ENCODE measurements at places on chromosomes 1 and 21.

DNA sequence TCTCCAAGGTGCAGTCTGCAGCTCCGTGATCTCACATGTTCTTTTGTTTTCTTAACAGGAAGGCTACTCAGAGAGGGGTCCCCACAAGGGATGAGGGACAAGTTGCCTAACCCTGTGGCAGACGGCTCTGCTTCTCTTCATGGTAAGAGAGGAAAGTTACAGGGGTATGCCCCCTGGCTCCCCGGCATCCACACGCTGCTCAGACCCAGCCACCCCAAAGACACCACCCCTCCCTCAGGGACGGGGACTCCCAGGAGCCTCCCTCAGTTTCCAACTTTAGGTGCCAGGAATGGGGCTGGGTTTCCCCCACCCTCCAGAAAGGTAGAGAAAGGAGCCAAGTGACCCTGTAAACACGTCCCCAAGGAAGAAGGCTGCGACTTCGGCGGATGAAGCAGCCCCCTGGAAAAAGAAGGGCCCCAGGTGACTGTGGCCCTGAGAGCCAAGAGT is 19.7 kb downstream of the OPTC start:
- DNase-seq = no peak

- DNase-seq = no peak
Observed at GRCh38 chr1:13751458-13751871, 51.5 kb downstream of the PRDM2 start.

DNA sequence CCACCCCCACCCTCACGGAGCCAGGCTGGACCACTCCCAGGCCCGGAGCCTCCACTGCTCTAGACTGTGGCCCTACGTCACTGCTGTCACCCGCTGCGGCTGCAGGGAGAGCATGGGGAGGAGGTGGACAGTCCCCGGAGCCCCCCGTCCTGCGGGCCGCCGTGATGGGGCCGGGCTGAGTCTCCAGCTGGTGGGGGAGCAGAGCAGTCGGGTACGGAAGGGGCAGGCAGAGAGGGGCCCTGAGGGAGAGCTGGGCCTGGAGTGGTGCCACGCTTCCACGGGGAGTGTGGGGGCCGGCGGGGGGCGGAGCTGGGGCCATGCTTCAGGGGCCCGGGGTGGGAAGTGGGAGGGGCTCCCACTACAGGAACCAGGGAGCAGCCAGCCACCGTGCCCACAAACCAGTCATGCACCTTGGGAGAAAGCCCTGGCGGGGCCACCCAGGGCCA is 98.9 kb upstream of the KCNK1 start:
- DNase-seq = no peak

DNA sequence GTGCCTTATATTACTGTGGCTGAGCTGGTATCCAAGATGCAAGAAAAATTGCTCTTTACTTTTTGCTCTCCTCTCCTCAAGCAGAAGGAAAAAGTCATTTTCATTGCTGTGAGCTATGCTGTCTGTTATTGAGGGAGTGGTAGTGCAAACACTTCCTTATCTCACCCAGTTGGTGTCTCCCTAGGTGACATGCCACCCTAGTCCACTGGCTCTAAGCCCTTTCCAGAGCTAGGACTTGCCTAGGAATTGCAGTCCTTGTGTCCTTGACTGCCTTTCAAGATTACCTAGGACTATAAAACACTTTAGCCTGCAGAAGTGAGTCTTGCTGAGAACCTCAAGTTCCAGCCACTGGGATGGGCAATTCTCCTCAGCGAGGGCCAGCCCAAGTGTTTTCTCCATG is 458.3 kb downstream of the MRPL39 start:
- no peak for DNase-seq

- peak; percentile 78 for DNase-seq
Observed at GRCh38 chr1:22641906-22642636, 1.4 kb upstream of the C1QC start.

- DNase-seq = peak; percentile 63
Observed at GRCh38 chr1:199272139-199272544, 633.3 kb downstream of the PTPRC start.

DNA sequence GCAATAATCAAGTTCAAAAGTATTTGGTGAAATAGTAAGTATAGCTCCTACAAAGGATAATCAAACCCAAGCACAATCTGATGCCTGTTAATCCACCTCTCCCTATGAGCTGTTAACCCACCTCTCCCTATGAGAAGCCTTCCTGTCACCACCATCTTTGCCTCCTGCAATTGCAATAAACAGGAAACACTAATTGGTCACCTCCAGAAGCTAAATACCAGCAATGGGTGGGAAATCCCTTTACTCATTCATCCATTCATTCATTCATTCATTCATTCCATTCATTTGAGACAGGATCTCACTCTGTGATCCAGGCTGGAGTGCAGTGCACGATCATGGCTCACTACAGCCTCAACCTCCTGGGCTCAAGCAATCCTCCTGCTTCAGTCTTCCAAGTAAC is 132.8 kb downstream of the RERE start:
- DNase-seq = no peak

GRCh38 chr1:238187575-238187949 is 296.8 kb upstream of the ZP4 start:
- no peak for DNase-seq

DNA sequence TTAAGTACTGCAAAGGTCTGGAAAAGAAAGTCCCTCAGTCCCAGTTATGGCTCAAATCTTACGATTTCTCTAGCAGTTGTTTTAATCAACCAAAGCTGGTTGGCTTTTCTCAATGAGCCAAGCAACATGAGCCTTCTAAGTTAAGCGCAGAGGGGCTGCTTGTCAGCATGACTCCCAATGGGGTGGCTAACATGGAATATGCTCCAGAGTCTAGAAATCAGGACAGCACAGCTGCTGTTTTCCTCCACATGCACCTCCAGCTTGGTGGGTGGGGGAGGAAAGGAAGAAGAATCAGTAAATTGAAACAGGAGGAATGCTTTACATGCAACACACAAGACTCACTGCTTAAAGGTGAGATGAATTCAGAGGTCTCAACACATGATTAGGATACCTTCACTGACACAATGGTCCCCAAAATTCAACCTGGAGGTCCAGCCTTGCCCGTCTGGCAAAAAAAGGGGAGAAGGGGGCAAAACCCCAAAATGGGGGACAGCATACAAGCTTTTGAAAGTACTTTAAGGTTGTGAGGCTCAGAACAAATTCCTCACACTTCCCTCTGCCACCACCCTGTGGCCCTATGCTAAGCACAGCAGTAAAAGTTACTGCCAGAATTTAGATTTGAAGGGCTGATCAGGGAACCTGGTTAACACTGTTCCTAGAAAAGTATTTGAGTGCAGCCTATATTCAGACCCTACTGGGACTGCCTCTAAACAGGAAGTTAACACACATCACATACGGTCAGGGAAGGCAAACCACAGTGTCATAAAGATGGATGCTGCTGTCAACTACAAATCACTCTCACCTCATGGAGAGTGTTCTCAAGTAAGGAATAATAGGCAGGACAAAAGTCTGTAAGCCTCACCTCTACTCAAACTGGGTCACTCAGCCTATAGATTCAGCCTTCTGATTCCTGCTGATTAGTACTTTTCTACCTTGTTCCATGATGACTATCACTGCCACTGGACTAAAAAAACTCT is 2.6 kb downstream of the GATAD2B start:
- DNase-seq = peak; percentile 5

GRCh38 chr1:178038372-178038771 is 55.5 kb upstream of the RASAL2 start:
- no peak for DNase-seq

GRCh38 chr21:26307640-26308039 is 137.1 kb upstream of the APP start:
- DNase-seq = no peak

DNA sequence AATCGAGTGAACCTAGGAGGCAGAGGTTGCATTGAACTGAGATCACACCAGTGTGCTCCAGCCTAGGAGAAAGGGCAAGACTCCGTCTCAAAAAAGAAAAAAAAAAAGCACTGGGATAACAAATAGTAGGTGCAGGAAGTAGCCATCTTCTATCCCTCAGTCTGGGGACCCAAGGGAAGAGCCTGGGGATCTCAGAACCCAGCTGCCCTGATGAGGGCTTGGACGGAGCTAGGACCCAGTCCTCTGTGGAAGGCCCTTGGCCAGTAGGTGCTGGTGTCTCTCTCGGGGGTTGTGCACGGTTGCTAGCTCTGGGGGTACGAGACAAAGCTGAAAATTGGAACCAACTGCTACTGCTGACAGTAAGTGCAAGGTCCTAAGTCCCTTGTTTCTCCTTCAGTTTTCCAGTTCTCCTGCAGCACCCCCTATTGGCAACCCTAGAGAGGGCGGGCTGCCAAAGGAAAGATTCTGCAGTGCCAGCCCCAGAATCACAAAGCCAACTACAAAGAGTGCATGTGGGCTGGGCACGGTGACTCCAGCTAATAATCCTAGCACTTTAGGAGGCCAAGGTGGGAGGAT is 57.6 kb upstream of the KIF1B start:
- DNase-seq = peak; percentile 15

GRCh38 chr1:101485712-101486111 is 248.9 kb downstream of the S1PR1 start:
- DNase-seq = no peak

GRCh38 chr1:149917571-149918144 is at the start of gene SV2A:
SV2A (minus strand) TSS chr1:149917844; CDS start chr1:149913840, 4,004 bp downstream.
- no peak for DNase-seq

DNA sequence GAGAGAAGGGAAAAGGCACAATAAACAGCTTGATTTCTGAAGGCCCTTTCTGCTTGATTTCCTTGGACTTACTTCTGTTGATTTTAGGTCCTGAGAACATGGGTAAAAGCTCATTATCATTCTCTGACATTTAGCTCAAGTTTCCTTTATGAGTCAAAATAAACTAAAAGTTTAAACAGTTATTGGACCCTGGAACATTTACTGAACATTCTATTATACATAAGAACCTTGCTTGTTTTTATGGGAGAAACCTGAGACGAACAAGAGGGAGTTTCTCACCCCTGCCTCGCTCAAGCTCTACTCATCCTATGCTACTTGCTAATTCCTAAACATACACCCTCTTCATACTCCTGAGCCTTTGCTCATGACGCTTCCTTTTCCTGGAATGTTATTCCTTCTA is 538.3 kb upstream of the PKN2 start:
- no peak for DNase-seq

- no peak for DNase-seq
Observed at GRCh38 chr1:159239551-159240220, 35.0 kb downstream of the ACKR1 start.

- no peak for DNase-seq
Observed at GRCh38 chr21:35637431-35637830, 422.9 kb downstream of the SETD4 start.

DNA sequence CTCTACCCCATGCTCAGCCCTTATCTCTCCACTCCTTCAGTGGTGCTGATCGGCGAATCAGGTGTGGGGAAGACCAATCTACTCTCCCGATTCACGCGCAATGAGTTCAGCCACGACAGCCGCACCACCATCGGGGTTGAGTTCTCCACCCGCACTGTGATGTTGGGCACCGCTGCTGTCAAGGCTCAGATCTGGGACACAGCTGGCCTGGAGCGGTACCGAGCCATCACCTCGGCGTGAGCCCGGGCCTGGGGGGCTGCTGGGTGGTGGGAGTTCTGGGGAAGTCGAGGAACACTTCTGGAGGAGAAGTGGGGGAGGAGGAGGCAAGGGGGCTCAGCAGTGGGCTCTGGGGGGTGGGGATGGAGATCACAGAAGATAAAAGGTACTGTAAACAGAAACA is 4.9 kb downstream of the RAB25 start:
- DNase-seq = no peak

DNA sequence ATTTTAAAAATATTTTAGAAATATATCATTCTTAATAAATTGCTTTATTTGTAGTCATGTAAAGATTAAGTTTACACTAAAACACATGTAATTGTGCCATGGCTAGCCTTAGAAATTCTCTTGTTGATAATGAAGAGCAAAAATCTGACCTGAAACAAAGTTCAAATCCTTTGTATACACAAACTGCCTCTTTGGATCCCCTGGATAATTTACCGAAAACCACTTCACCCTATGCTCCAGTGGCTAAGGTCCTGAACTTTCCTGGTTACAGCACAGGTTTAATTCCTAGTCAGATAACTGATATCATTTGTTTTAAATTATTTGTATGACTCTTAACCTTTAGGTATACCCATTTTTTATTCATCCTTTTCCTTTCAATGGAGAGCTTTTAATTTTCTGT is 1093.2 kb upstream of the ADGRL4 start:
- no peak for DNase-seq

DNA sequence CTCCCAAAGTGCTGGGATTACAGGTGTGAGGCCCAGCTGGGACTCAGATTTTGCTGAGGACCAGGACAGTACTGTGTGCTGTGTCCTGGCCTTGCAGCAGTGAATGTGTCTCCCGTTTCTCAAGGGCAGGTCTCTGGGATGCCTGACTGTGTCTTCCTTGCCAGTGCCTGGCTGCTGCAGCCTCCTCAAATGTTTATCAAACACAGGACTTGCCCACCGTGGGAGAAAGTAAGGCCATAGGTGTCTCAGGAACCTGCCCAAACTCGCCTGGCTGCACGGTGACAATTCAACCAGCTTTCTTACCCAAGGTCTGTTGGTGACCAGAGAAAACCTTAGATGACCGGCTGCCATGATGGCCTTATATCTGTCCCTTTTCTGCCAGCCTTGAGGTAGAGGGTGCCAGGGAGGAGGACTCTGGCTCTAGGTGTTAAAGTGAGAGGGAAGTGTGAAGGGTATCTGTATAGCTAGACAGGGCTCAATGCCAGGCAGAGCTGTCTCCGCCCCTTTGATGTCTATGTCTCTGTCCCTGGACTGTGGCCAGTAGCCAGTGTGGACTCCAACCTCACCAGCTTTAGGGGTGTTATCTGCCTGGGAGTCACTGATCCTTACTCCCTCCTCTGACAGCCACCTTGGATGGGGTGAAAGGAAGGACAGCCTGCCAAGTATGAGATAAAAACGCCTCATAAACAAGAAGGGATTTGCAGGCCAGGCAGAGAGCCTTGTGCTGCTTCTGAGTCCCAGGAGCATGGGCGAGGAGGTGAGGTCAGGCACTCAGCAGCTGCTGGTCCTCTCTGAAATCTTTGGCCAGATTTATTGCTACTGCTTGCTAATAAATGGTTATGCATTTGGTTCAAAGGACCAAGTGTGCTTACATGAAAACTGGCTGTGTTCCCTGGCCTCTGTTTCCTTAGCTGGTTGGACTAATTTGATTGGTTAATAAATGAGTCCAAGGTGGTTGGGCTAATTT is 22.3 kb downstream of the IL6R start:
- DNase-seq = no peak

- no peak for DNase-seq
Observed at GRCh38 chr1:204576422-204576821, 60.2 kb downstream of the MDM4 start.

All from RWPE1 (cell line).